Effector memory CD4-positive, alpha-beta T cell (primary cell): ENCODE measurements at places on chromosomes 1 and 21.

DNA sequence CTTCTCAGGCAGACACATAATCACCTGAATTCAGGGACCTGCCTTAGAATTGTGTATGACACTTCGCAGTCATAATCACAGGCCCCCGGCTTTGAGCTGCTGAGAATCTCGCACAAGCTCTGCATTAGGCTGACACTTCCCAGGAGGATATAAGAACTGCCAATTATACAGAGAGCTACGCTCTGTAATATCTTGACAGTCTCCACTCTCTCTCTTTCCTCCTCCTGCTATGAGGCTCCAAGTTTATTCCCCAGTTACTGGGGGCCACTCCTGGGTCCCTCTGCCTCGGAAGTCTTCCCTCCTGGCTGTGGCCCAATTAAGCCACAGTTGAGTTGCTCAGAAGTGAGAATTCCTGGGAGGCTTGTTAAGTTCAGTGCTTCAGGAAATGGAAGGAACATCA is 42.7 kb downstream of the EBNA1BP2 start:
- no peak for DNase-seq

- no peak for DNase-seq
Observed at GRCh38 chr1:228120857-228121489, 11.9 kb upstream of the MRPL55 start.

GRCh38 chr1:50930193-50930592 is 29.9 kb downstream of the FAF1 start:
- no peak for DNase-seq

GRCh38 chr1:210437111-210437510 is 108.4 kb downstream of the HHAT start:
- DNase-seq = no peak

GRCh38 chr1:999725-1000356 is at the start of gene HES4:
Gene HES4, minus strand, starts transcription at chr1:1000097. Its CDS starts 124 bp downstream, at chr1:999973.
- peak; percentile 45 for DNase-seq

GRCh38 chr21:29490016-29490415 is 191.3 kb downstream of the BACH1 start:
- DNase-seq = no peak

DNA sequence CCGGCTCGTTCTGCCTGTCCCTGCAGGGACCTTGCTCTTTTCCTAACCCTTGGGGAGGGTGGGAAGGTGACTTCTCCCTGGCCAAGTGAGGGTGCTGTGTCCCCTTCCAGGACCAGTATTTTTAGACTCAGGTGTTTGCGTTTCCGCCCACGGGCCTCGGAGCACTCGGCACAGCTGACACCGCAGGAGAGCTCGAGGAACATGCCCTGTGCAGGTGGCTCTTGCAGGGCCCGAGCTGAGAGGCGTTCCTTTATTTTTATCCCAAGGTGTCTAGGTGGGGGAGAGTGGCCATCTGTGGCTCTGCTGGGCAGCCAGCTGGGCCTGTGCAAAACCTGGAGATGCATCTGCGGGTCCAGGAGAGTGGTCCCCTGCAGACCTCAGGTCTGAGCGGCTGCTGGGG is 16.0 kb downstream of the PLCH2 start:
- no peak for DNase-seq

DNA sequence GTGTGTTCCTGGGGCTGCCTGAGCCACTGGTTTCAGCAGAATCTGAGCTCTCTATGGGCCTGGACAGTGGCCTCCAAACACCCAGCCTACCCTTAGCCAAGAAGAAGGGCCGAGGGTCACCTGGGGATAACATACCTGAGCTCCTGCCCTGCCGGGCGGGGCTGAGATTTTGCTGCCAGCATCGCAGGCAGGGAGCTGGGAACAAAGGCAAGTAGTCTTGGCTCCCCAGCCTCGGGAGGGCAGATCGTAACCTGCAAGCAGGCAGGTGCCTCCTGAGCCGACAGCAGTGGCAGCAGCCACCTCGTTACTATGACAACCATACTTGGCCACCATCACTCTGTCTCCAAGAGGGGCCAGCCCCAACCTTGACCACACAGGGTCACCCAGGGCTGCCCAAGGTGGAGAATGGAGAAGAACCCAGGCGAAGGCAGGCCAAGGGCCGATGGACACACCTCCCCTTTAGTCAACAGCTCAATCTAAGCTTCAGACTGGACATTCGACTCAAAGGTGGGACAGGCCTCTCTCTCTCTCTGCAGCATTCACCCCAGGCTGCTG is 54.6 kb downstream of the TOMM20 start:
- DNase-seq = no peak

GRCh38 chr21:16713331-16714117 is 799.3 kb upstream of the CXADR start:
- DNase-seq = no peak

DNA sequence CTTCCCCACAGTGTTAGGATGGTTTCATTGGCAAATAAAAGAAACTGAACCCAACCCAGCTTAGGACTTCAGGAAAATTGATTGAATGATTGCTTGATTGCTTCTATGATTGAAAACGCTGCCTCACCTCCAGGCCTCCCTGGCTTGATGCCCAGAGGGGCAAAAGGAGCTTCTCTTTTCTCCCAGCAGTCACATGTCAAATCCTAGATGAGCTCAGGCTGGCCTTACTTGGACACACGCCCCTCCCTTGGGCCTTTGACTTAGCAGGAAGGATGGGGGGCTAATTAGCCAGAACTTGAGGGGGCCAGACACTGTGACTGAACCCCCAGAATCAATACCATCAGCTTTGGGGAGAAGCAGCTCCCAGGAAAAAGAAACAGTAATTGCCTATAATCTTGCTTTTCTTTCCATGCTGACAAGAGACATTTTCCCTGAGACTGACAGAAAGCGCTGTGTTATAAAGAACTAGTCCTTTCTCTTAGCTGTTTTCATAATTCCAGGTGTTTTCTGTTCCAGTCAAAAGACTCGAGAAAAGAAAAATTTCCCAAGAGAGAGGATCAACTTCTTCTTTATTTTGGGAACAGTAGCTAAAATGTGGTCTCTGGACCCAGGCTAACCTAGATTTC is 50.8 kb upstream of the ATP5PO start:
- no peak for DNase-seq

- no peak for DNase-seq
Observed at GRCh38 chr21:31659286-31659535, 282 bp upstream of the SOD1 start.

DNA sequence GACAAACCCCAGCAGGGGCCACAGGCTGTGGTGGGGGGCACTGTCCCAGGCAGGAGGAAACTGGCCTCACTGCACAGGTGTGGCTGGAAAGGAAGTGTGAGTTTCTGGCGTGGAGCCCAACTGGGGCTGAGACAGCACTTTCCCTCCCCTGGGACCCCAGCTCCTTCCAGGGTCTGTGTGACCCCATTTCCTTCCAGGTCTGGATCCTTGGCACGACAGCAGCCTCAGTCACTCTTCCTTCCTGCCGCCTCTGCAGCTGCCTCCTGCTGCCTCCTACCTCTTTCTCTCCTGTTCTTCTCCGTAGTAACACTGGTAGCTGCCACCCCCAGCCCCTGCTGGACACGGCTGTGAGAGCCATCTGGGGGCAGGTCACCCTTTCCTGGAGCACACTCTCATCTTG is 88.0 kb downstream of the SIK1 start:
- DNase-seq = no peak

GRCh38 chr1:9110669-9111356 is 18.1 kb downstream of the GPR157 start:
- peak; percentile 68 for DNase-seq

- no peak for DNase-seq
Observed at GRCh38 chr1:111976332-111976731, 13.1 kb downstream of the KCND3 start.

GRCh38 chr1:145961425-145962156 is 2.8 kb downstream of the ANKRD34A start:
- DNase-seq = no peak

DNA sequence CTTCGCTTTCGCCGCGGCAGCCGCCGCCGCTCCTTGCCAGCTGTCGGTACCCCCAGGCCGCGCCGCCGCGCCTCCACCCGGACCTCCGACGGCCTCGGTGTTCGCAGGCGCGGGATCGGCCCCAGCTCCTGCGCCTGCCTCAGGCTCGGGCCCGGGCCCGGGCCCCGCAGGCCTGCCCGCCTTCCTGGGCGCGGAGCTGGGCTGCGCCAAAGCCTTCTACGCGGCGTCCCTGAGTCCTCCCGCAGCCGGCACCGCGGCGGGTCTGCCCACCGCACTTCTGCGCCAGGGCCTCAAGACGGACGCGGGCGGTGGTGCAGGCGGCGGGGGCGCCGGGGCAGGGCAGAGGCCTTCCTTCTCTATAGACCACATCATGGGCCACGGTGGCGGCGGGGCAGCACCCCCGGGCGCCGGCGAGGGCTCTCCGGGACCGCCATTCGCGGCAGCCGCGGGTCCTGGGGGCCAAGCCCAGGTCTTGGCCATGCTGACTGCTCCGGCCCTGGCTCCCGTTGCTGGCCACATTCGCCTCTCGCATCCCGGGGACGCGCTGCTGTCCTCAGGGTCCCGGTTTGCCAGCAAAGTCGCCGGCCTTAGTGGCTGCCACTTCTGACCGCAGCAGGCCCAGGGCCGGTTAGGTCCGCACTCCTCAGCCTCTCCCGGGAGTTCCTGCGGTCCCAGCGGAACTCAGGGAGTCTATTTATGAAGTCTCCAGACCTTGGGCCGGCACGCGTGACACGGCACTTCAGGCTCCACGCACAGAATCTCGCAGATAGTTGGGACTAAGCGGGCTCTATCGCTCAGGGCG is 1.4 kb downstream of the FOXD2 start:
- no peak for DNase-seq

- peak; percentile 58 for DNase-seq
Observed at GRCh38 chr1:24928689-24929397, 1.2 kb downstream of the RUNX3 start.
